ENCODE measurements at places on chromosomes 11 and 22. TPM values are rescaled to one million over a fixed set of nuclear protein-coding genes. Genes with fewer than 3 reads are reported as not detected.

DNA sequence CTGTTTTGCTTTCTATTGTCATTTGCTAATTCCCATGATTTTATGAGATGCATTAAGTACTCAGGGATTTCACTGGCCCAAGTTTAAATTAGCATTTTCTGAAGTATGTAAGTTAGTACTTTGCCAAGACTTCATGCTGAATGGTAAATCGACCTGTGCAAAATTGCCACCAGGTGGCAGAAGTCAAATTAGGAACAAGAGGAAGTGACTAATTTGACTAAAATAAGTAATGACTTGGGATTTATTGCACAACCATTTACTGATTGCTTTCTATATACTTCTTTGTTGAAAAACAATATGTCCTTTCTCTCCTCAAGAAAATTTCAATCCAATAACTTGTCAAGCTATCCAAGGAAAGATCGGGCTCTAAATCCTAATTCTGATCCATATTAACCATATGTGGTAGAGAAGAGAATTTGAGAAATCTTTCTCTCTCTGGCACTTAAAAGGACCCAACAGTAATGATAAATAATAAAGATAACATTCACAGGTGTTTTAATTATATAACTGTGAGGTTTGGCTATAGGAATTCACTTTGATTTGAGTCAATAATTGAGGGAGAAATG is 253.7 kb upstream of the CHORDC1 start:
- H3K36me3 ChIP-seq: no peaks in the 10 kb centered on the region
- no peak overlapping the region for H3K4me3 ChIP-seq
- DNase-seq: no peak

GRCh38 chr11:125155767-125156166 is 8.8 kb upstream of the PKNOX2 start:
- DNase-seq: no peak
- H3K4me3 ChIP-seq: no peak overlapping the region
- no peak overlapping the region for H3K27ac ChIP-seq
- no peaks in the 10 kb centered on the region for H3K36me3 ChIP-seq
- H3K27me3 ChIP-seq: no peaks in the 10 kb centered on the region
- H3K4me1 ChIP-seq: no peaks in the 10 kb centered on the region

GRCh38 chr11:90556606-90557005 is 333.8 kb upstream of the CHORDC1 start:
- H3K27ac ChIP-seq: no peak overlapping the region
- no peak overlapping the region for H3K4me3 ChIP-seq
- H3K4me1 ChIP-seq: no peaks in the 10 kb centered on the region
- no peaks in the 10 kb centered on the region for H3K36me3 ChIP-seq

The CD248 gene
- total RNA-seq: 44.6 TPM
